Astrocyte (in vitro differentiated cells and primary cell): ENCODE measurements at places on chromosomes 5 and 9. TPM values are rescaled to one million over a fixed set of nuclear protein-coding genes. Genes with fewer than 3 reads are reported as not detected.

GRCh38 chr9:136695435-136695895 lies 8.2 kb upstream of the AGPAT2 start:
- no peak overlapping the region for H3K4me3 ChIP-seq
- DNase-seq: no peak
- H3K27ac ChIP-seq: no peak overlapping the region
- no peaks in the 10 kb centered on the region for H3K4me1 ChIP-seq

- H3K27ac ChIP-seq: no peak overlapping the region
- no peaks in the 10 kb centered on the region for H3K4me1 ChIP-seq
- H3K4me3 ChIP-seq: no peak overlapping the region
- no peaks in the 10 kb centered on the region for H3K36me3 ChIP-seq
Measured at GRCh38 chr5:53893626-53894025, 333.2 kb downstream of the NDUFS4 start.

- peaks cover 11% of the 10 kb centered on the region for H3K4me1 ChIP-seq
- H3K27me3 ChIP-seq: no peaks in the 10 kb centered on the region
- H3K36me3 ChIP-seq: no peaks in the 10 kb centered on the region
- no peak overlapping the region for H3K27ac ChIP-seq
Measured at GRCh38 chr9:127585161-127585819, 26.8 kb upstream of the STXBP1 start.

GRCh38 chr5:34502581-34502980 lies 153.5 kb upstream of the RAI14 start:
- no peak for DNase-seq
- H3K27ac ChIP-seq: no peak overlapping the region
- H3K4me1 ChIP-seq: peaks cover 27% of the 10 kb centered on the region

GRCh38 chr9:37919246-37919955 lies 15.5 kb upstream of the SLC25A51 start:
- DNase-seq: no peak
- H3K27me3 ChIP-seq: no peaks in the 10 kb centered on the region
- peaks cover 4% of the 10 kb centered on the region for H3K36me3 ChIP-seq
- no peak overlapping the region for H3K4me3 ChIP-seq
- no peak overlapping the region for H3K27ac ChIP-seq

DNA sequence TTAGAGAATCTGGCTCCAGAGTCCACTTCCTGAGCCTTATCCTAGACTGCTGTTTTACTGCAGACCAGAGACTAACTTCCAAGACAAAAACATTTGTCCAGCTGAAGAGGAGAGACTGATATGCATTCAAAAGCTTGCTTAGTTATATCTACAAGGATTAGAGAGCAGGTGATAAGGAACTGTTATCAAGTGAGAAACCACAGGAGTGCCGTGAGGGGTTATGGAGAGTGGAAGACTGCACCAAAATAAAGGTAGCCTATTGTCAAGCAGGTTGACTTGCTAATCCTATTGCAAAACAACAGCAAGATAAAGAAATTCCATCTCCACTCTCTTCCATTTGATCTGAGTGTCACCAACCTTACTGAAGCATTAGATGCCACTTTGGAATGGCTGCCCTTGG lies 139.1 kb downstream of the SCAMP1 start:
- no peak overlapping the region for H3K27ac ChIP-seq
- peaks cover 31% of the 10 kb centered on the region for H3K4me1 ChIP-seq
- H3K27me3 ChIP-seq: no peaks in the 10 kb centered on the region

Gene PCDHGB7
- total RNA-seq: 22.4 and 26.1 TPM in 2 replicates

Gene RANBP17
- 15.9 and 16.2 TPM in 2 replicates for total RNA-seq

Gene IPO11
- 24.9 and 31.7 TPM in 2 replicates for total RNA-seq

Gene UGT3A2
- 0.43 and 0.86 TPM in 2 replicates for total RNA-seq
